IPS-NIHi11 (cell line): ENCODE measurements at places on chromosomes 11 and 22.

DNA sequence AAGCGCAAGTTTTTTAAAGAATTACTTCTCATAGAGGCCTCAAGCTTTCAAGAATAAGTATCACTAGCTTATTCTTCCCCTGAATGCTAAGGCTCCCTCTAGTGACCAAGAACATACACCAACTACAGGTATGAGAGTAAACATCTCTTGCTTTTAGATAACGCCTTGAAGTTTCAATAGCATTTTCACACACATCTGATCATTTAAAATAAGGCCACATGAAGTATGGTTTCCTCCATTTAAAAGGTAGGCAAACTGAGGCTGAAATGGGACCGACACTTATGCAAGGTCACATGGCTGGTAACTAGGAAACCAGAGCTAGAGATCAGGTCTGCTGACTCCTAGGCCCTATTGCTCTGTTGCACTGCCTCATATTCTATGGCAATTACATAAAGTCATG is 66.5 kb downstream of the CCDC34 start:
- DNase-seq = peak; percentile 46

- DNase-seq = no peak
These were observed 19.3 kb upstream of the GRK3 start for GRCh38 chr22:25545146-25545545.

DNA sequence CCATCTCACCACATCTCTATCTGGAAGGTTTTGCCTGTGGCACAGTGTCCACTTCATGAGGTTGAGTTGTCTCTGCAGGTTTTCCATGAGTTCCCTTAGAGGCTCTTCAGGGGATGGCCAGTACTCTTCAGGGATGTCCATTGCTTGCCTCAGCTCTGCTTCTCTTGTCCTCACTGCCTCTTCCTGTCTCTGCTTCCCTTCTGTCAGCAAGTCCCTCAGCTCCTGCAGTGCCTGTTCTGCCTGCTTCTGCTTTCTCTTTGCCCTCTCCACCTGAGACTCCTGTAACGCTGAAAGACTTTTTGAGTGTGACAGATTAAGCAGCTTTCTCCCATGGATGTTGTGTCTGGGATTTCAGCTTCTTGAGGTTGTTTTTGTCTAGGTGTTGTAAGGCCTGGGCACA is 38.2 kb upstream of the MRPL17 start:
- DNase-seq = no peak

DNA sequence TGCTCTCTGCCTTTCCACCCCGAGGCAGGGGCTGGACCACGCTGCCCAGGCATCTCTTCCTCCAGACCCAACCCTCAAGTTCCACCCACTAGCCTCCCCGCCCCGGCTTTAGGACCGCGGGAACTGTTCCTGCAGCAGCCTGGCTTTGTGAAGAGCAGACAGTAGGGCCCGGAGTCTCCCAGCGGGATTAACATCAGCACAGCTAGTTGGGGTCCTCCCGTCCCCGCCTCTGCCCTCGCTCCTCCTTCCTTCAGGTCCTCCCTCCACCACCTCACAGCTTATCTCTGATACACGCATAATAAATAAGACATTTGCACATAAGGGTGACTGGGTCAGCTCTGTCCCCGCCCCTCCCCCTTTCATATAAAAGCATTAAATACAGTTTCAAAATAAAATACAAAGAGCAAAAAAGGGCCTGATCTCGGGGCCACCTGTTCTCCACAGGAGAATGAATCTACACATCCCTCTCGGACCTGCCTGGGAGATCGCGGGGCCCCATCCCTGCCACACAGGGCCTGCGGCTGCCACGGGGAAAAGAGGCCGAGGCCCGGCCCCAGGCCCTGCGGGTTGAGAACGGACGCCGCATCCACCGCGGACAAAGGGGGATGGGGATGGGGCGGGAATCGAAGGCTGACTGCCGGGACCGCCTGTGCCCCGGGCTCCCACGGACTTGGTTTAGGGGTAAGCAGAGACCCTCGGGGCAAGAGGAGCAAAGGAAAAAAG is 6.5 kb downstream of the ZFTA start:
- peak; percentile 70 for DNase-seq

GRCh38 chr11:44694443-44694842 is 32.3 kb upstream of the TSPAN18 start:
- no peak for DNase-seq

DNA sequence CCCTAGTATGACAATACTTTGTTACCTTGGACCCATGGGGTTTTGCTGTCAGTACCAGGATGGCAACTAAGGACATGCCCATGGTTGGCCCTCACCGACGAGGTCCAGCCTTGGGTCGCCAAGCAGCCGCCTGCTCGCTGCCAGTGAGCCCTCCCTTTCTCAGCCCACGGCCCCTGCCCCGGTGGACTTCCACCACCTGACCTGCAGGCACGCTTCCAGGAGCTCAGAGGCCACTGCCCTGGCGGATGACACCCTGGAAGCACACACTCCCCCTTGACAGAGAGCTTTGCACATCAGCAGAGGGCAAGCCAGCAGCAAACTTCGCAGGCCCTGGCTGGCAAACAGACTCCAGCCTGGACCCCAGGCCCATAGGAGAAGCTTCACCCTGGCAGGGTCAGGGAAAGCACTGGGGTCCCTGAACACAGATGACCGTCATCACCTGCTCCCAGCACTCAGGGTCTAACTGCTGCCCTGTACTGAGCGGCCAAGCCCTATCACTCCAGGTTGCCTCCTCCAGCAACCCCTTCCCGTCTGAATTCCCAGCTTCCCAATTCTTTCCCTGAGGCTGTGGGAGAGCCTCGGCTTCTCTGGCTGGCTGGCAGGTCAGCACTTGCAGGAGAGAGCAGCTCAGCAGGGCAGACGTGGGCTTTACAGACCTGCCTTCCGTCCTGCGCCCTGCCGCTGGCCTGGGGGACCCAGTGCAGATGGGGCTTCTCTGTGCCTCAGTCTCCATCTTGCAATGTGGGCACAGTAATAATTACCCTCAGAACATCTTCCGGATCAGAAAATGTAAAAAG is 2.7 kb upstream of the PPARA start:
- DNase-seq = no peak

GRCh38 chr11:83241291-83241946 is 44.7 kb downstream of the CCDC90B start:
- DNase-seq = peak; percentile 70

GRCh38 chr11:75535071-75535470 is 9.3 kb upstream of the GDPD5 start:
- no peak for DNase-seq

DNA sequence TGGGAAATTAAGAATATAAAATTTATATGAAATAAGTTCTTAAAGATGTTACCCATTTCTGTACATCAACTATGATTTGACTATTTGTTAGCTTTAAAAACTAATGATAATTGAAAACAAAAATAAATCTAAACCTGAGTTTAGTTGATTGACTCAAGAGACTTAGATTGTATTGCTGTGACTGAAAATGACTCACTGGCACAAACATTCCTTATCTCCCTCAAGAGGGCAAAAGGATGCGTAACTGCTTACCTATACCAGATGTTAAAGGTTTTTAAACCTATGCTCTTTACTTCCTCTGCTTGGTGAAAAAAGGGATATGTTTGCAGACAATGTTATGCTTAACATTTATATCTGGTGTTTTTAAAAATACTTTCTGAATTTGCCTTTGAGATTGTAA is 30.3 kb downstream of the ATM start:
- DNase-seq = no peak

GRCh38 chr11:118988280-118988679 is 9.7 kb upstream of the CENATAC start:
- no peak for DNase-seq

GRCh38 chr11:80593648-80594374 is 1153.0 kb upstream of the TENM4 start:
- DNase-seq = no peak

- DNase-seq = no peak
These were observed 2.8 kb downstream of the MAP3K11 start for GRCh38 chr11:65611028-65611757.

- peak; percentile 2 for DNase-seq
These were observed 33.8 kb upstream of the CD82 start for GRCh38 chr11:44531636-44532035.

- DNase-seq = peak; percentile 45
These were observed 191.7 kb downstream of the TBC1D22A start for GRCh38 chr22:46953968-46954765.

- DNase-seq = no peak
These were observed 111.4 kb downstream of the ATXN10 start for GRCh38 chr22:45783021-45783420.

DNA sequence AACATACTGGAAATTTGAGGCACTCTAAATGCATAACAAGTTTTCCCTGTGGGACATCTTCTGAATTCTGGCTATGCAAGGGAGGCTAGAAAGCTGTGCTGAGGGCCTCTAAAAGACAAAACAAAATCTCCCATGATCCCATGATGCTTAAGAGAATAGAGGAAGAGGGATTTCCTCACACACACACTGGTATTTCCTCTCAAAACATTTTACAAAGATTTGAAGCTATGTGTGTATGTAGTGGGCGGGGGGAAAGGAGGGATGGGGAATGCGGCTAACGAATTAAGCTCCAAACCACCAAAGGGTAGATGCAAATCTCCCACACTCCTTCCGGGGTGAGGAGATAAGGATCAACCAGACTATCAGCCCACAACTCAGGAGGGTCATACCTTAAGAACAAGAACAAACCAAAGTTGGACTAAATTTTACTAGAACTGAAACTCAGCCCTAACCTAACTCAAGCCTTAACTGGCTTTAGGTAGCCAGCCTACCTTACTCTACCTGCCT is 6.0 kb downstream of the OR2AT4 start:
- DNase-seq = no peak

GRCh38 chr11:46480909-46481308 is 89.3 kb upstream of the CHRM4 start:
- no peak for DNase-seq

DNA sequence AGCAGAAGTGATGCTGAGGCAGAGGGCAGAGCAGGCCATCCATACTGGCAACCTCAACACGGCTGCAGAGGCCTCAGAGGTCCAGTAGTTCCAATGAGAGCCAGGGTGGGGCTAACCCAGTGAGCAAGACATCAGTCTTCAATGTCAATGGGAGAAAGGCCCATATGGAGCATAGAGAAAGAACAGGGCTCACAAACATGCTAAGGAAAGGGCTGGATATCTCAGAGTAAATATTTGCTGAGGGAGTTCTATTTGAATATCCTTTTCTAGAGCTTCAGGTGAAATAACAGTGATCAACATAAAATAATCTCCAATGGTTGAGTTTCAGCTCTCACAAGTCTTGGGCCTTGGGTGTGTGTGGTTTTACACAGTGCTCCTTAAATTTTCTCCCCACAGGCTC is 50.8 kb upstream of the CCDC90B start:
- no peak for DNase-seq

DNA sequence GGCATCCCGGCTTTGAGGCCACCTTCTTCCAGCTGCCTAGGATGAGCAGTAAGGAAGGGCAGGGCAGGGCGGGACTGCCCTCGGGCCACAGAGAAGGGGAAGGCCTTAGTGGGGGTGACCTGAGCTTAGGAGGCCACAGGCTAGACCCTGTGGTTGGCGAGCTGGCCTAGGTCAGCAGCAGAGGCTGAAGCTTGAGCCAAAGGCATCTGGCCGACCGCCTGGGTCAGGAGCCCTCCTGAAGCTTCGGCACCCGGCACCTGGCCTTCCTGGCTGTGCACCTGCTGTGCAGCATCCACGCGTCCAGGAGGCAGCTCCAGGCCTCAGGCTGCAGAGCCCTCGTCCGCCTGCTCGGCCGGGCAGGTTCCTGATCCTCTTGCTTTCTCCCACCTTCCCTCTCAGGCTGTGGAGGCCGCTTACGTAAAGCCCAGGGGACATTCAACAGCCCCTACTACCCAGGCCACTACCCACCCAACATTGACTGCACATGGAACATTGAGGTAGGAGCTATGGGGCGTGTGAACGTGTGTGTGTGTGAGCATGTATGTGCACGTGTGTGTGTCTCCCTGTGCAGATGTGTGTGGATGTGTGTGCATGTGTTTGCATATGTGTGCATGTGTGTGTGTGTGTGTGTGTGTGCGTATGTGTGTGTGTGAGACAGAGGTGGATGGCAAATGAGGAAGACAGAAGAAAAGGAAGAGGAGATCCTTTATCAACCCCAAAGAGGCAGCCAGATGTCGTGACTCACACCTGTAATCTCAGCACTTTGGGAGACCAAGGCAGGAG is 34.9 kb downstream of the ST14 start:
- DNase-seq = no peak

DNA sequence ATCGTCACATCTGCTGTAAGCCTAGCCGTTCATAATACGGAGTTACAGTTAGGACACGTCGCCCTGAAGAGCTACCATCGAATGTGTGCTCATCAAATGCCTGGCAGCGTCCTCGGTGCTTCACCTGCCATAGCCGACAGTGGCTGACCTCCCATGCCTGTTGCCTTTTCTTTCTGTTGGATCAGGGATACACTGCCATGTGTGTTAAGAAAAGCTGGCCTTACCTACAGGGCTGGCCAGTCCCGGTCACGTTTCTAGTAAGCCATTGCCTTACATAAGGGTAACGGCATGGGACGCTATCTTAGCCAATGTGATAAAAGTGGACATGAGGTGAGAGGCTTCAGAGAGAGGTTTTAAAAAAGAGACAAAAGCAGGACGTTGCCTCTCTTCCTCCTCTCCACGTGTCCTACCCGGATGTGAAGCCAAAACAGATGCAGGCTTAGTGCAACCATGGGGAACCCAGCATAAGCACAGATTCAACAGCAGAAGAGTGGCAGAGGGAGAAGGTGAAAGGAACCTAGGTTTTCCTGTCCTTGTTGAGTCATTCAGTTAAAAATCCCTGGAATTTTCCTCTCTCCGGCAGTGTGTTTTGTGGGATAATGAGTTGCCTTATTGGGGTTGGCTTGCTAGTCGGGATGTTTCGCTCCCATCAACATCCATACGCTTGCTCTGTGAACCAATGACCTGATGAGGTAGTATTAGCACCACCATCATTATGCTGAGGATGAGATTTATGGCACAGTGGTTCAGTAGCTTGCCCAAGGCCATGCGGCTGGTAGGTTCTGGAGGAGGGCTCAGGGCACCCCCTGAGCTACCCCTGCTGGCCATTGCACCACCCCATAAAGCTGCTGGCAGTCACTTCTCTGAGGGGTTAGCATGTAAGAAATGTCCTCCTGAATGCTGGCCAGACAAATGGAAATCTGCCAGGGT is 67.4 kb upstream of the B3GAT1 start:
- no peak for DNase-seq

DNA sequence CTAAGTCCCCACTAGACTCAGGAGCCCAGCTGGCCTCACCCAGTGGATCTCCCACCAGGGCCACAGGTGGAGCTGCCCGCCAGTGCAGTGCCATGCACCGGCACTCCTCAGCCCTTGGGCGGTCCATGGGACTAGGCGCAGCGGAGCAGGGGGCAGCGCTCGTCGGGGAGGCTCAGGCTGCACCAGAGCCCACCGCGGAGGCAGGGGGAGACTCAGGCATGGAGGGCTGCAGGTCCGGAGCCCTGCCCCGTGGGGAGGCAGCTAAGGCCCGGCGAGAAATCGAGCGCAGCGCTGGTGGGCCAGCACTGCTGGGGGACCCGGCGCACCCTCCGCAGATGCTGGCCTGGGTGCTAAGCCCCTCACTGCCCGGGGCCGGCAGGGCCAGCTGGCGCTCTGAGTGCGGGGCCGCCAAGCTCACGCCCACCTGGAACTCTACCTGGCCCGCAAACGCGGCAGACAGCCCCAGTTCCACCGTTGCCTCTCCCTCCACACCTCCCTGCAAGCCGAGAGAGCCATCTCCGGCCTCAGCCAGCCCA is 1275.2 kb upstream of the CNTN5 start:
- no peak for DNase-seq

- no peak for DNase-seq
These were observed 10.6 kb upstream of the ACER3 start for GRCh38 chr11:76850130-76850529.
